Nucleus accumbens (tissue), 56 donors: ENCODE measurements at places on chromosomes 13 and 19.

DNA sequence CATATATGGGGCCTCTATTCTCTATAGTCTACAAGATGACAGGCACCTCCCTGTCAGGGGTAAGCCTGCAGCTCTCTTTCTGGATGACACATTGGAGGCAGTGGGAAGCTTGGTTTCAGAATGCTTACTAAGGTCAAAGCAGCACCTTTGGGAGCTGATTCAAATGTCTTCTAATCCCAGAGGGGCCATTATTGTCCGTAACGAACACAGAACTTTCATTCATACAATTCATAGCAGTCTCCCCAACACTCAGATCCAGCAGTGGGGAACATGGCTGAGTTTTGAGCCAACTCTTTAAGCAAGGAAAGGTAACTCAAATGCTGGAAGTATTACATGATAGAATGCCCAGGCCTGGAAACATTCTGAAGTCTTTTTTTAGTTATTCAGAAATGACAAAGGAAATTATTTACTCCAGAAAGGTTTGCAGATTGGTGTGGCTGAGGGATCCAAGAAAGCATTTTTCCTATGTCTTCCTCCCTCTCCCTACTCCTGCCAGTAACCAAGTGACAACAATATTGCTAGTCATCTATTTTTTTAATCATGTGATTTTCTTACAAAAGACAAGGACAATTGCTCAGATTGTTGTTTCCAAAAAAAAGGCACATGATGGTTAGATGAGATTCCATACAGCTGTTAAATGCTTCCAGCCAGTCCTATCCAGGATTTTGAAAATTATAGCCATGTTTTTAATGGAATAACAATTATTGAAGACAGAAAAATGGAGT lies 118.7 kb downstream of the FOXO1 start:
- no peak for DNase-seq

- DNase-seq, result no peak
Measured at GRCh38 chr13:98582947-98583346, 6.0 kb upstream of the STK24 start.

DNA sequence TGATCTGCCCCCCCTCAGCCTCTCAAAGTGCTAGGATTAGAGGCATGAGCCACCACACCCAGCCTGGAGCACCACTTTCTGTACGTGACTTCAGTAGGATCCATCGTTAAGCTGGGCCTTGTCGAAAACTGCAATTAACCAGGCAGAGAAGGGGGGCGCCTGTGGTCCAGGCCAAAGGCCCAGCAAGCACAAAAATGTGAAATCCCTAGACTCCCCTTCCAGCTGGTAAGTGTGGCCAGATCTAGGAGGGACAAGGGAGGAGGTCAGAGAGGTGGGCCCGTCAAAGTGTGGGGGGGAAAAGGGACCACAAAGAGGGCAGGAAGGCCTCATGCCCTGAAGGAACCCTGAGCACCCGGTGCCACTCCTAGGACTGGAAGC lies 13.8 kb downstream of the DDX39A start:
- no peak for DNase-seq

- no peak for DNase-seq
Measured at GRCh38 chr13:98365302-98365701, 188.2 kb upstream of the RNF113B start.

DNA sequence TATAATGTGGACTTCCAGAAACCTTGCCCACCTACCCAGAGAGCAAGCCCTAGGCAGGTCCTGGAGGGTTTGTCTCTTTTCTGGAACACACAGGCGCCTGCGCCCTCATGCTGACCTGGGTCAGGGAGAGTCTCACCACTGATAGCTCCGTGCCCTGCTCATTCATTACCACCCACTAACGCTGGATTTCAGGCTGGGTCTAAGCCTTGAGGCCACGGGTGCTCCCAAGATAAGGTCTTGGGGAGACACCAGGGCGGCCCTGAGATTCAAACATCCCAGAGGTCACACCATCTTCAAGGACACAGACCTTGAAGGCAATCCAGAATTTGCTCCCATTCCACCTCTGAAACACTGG lies 5.1 kb downstream of the S1PR2 start:
- DNase-seq, result no peak

DNA sequence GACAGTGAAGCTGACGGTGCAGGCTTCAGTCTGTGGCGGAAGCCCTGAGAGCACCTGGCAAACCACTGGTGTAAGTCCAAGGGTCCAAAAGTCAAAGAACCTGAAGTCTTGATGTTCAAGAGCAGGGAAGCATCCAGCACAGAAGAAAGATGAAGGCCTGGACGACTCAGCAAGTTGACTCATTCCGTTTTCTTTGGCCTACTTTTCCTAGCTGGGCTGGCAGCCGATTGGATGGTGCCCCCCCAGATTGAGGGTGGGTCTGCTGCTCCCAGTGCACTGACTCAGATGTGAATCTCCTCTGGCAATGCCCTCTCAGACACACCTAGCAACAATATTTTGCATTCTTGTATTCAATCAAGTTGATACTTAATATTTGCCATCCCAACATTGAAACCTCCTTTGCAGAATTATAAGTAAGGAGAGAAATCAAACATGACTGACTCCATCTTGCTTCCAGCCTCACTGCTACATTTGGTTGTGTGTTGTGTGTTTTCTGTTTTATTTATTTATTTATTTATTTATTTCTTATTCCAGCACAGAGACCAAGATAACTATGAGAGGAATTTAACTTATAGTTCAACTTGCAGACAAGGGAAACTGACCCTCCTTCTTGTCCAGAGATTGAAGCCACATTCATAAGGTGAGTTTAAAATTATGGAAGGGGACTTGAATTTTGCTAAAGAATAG lies 32.8 kb downstream of the IGFL2 start:
- no peak for DNase-seq

- DNase-seq, result no peak
Measured at GRCh38 chr13:66553391-66553790, 676.7 kb downstream of the PCDH9 start.

- no peak for DNase-seq
Measured at GRCh38 chr13:100212904-100213553, 124.1 kb downstream of the PCCA start.

GRCh38 chr13:51959773-51960172 lies 51.5 kb downstream of the ATP7B start:
- DNase-seq, result no peak

- no peak for DNase-seq
Measured at GRCh38 chr19:45785097-45785496, 2.8 kb upstream of the DMPK start.

GRCh38 chr13:111912453-111912866 lies 154.5 kb upstream of the SOX1 start:
- DNase-seq, result no peak

GRCh38 chr19:35533822-35534392 lies 651 bp downstream of the GAPDHS start:
- no peak for DNase-seq

DNA sequence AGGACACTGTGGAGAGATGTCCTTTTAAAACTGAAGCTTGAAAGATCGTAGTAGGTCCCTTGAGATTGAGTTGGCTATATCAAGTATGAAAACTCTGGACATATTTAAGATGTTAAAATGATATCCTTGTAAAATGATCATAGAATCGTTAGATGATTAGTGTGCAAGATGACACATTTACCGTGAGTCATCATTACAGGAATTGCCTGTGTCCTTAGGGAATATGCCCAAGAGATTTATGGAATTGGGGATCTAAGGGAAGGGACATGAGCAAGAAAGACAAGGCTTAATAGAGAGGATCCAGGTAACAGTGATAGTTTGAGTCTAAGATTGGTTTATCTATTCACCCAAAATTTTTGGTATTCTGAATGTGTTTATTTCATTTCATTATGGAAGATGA lies 233.7 kb downstream of the GPC5 start:
- DNase-seq, result no peak

DNA sequence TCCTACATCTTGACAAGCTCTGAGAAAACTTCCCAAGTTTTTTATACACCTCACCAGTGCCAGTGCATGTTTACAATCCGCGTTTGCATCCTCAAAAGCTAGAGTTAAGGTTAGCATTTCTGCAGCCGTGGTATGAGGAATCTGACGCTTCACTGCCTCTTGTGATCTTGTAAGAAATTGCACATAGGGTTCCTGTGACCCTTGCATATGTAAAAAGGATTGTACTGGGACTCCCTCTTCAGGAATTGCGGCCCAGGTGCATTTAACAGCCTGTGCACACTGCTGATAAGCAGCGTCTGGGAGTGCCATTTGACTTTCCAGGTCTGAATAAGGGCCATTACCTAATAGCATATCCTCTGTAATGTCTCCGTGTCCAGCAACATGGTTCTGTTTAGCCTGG lies 15.3 kb downstream of the FPR3 start:
- no peak for DNase-seq

DNA sequence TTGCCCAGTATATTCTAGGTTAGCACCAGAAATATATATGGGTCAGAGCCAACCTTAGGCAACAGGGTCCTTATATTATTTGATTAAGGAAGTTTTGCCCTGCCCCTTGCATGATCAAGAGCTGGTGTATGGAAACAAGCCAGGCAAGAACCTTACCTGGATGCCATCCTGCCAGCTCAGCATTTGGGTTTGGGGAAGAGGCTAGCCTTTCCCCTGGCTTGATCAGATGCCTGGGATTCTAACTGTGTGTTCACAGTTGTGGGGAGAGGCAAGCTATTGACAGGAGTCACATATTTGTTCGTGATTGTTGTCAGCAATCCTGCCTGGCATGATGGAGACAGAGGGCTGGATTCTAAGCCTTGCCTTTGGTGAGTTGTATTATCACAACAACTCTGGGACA lies 260.0 kb upstream of the DACH1 start:
- DNase-seq, result no peak

DNA sequence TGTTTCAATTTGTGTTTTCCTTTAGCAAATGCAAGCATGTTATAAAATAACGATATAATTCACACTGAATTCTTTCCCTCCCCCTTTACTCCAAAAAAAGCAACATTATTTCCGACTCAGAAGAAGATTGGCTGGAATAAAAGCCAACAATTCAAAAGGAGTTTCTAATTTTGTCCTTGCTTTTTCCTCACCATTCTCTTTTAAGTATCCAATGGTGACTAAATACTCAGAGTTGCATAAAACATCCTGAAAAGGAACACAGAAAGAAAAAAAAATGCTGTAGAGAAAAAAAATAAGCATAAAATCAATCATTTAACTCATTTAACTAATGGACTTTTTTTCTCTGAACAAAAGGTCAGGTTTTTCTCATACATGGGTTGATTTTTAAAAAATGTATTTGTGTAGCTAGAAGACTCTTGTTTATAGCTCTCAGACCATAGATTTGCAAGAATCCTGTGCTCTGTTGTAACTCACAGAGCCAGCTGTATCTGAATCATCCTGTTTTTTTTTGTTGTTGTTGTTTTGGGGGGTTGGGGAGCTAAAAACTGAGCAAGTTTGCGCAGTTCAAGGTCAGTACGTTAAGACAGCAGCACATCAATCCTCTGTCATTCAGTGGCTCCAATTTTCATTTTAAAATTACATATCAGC lies 108.1 kb downstream of the PCDH17 start:
- no peak for DNase-seq

- peak; percentile 79 for DNase-seq
Measured at GRCh38 chr19:43555185-43555770, 20.0 kb downstream of the XRCC1 start.

- no peak for DNase-seq
Measured at GRCh38 chr13:80591976-80592740, 251.2 kb upstream of the SPRY2 start.

GRCh38 chr13:103716718-103717117 lies 650.5 kb upstream of the SLC10A2 start:
- DNase-seq, result no peak

DNA sequence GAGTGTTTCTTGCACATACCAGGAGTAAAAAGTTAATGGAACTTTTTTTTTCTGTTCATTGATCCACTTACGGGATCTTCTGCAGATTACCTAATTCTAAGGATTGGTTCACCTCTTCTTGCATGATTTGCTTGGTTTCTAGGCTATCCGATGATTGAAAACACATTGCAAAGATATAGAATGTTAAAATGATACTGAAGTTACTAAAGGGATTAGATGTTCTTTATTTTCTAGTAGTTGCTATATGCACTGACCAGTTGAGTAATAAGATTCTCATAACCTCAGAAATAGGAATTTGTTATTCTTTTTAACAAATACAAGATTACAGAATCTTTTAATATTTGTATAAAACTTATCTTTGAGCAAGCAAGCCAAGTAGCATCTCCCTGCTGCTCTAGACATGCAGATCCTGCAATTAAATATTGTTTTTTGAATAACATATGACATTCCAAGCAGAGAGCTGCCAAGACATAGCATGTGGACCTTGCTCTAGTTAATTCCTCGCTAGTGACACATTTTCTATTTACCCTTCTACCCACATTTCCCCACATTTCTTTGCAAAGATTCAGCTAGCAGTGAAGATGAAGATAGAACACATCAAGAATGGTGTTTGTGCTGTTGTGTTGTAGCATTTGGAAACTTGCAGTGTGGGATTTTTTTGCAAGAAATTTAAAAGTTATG lies 51.7 kb upstream of the RNF113B start:
- DNase-seq, result no peak

DNA sequence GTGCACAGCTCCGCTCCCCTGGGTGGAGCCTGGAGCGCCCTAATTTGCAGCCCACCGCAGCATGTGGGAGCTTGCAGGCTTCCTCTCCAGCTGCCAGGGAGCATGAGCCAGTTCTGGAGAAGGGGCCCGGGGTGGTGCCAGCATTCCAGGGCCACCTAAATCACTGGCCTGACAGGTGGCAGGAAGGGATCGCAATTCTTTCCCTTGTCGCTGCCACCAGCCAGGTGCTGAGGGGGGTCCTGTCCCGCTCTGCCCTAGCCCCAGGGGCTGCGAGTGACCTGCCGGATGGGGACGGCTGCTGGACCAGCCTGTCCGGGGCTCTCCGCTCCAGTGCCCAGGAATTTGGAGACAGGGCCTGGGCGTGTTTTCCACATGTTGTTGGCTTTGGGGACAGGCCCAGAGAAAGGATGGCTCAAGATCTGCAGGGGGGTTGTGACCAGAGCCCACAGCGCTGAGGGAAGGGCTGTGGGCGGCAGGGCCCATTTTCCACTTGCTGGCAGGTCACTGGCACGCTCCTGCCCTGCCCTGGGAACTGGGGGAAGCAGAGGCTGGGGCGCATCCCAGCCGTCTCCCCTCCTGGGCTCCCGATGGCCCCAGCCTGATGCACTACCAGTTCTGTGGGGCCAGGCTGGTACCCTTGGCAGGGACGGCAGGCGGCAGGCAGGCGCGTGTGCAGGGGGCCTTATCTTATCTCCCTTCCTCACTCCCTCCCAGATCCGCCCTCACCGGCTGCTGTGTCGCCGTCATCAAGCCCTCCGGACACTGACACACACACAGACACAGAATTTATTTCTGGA lies 9.5 kb downstream of the NDUFA11 start:
- DNase-seq, result no peak

DNA sequence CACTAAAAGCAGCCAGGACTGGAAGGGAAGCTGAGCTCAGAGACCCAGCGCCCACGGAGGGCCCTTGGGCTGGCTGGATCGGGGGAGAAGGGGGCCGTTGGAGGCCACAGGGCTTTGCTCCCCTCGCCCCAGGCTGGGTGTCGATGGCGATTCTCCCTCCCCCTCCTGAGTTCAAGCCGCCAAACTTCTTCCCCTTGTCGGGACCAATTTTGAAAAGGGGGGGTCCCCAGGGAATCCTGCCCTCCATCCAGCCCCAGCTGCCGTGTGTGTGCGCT lies 61.2 kb downstream of the COLGALT1 start:
- no peak for DNase-seq
